ENCODE measurements at places on chromosomes 6 and 20. TPM values are rescaled to one million over a fixed set of nuclear protein-coding genes. Genes with fewer than 3 reads are reported as not detected.

- no peak for DNase-seq
Measured at GRCh38 chr6:137002505-137002904, 42.3 kb downstream of the IL20RA start.

DNA sequence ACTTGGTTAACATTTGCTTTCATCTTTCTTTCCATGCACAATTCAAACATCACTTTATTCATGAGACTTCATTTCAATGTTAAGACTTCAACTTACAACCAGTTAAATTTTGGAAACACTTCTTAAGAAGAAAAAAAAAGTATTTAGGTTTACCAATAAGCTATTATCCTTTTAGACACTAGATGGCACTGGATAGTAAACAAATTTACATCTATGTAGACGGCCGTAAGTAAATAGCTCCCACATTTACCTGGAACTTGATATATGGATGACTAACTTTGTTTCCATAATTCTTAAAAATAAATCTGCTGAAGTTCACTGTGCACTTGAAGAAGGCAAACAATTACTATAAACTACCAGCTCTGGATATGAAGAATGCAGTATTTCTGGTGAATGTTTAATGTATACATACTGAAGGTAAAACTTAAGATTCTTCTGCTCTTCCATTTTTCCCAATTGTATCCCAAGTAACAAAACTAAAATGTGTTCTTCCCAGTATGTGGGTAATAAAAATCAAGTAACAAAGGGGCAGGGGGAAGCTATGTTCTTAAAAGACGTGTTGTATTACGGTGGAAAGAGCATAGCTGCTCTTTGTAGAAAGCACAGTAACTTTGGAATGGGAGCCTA lies 130.6 kb upstream of the C6orf118 start:
- DNase-seq: peak; percentile 74

DNA sequence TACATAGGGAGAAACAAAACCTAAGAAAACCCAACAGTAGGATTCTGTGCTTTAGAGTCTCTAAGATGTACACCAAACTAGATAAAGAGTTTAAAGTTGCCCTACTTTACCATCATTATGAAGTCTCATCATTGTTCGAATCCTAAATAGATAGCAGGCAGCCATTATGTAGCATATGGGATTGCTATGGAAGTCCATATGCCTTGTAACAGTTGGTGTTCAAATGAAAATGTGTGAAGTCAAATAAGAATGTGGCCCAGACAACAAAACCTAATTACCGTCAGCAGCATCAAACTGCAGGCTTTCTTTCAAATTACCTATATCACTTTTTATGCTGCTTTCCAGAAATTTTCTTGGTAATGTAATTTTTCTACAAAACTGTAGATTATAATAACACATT lies 1380.1 kb downstream of the GRIK2 start:
- no peak for DNase-seq

DNA sequence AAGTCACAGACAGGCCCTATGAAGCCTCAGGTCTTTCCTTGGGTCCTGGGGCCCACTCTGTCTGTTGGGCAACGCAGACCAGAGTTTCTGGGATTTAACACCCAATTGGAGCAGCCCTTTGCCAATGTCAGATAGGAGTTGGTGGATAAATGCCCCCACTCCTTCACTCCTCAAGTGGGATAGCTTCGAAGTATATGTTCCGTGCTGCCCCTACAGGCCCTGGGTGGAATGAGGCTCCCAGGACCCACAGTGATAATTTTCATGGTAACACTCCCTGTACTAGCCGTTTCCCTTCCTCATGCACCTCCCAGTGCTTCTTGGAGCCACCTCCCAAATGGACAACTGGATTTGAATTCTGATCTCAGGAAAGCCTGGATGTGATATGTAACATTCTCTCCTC lies 145.4 kb downstream of the FOXA2 start:
- DNase-seq: no peak

- no peak for DNase-seq
Measured at GRCh38 chr6:140401761-140402160, 1027.3 kb upstream of the CITED2 start.

DNA sequence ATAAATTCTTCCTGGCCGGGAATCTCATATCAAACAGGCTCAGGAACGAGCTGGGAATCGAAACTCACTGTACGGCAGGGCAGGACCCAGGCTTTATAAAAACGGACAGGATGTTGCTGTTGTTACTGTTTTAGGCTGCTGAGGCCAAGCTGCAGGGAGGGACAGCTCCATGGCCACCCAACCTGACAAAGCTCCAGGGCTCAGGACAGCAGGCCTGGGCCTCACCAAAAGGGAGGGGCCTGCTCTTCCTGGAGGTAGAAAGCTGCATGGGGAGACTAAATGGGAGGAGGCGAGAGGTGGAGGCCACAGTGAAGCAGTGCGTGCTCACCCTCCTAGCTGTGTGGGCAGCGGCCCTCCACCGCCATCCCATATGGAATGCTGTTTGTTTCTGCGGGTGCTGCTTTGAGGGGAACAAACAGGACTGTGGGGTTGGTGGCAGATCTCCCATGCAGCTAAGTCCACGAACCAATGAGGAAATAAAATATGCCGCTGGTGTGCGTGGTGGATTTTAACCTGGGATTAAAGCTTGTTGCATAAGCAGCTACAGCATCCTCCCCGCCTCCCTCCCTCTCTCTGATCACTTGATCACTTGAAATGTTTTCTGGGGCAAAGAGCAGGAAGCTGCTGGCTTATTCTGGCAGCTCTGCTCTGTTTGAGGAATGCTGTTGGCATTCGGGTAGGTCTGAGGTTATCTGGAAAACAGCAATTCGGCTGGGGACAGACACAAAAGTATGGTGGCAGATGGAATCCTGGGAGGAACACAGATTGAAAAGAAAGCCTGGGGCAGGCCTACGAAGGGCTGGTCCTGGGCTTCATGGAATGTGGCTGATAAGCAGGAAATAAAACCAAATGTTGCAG lies 2.4 kb upstream of the ZMYND8 start:
- DNase-seq: peak; percentile 97

GRCh38 chr20:60365064-60365666 lies 406.9 kb downstream of the CDH26 start:
- DNase-seq: no peak

- DNase-seq: no peak
Measured at GRCh38 chr6:11219400-11219834, 13.1 kb downstream of the NEDD9 start.

DNA sequence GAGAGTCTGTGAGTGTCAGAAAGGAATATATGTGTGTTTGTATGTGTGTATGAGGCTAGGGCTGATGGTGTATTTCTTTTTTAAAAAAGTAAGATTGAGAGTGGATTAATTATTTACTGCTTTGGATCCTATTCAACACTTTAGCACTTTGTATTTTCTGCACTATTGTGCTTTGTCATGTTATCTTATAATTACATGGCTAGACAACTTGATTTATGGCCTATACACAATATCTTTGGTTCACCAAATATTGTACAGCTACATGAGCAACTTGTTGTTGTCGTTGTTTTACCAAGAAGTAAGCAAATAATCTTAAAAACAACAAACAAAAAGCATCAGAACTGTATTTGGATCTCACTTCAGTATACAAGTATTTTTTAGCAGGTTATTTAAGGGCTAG lies 84.6 kb upstream of the TBX18 start:
- DNase-seq: no peak

GRCh38 chr6:145214570-145214969 lies 520.8 kb downstream of the EPM2A start:
- peak; percentile 32 for DNase-seq

DNA sequence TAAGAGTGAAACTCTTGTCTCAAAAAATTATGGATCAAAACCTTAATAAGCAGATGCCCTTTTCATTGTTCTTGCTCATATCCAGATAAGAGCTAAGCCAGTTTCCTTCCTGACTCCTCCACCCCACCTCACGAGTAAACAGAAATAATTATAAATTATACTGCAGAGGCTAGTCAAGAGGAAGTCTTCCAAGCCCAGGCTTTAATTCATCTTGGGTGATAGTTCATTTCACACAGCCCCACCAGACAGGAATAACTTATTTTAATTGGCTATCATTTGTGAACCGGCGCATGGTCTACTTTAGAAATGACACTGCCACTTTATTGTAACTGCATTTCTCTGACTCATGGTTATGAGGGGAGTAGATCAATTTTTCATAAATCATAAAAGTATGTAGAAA lies 102.0 kb downstream of the BTBD3 start:
- DNase-seq: no peak

DNA sequence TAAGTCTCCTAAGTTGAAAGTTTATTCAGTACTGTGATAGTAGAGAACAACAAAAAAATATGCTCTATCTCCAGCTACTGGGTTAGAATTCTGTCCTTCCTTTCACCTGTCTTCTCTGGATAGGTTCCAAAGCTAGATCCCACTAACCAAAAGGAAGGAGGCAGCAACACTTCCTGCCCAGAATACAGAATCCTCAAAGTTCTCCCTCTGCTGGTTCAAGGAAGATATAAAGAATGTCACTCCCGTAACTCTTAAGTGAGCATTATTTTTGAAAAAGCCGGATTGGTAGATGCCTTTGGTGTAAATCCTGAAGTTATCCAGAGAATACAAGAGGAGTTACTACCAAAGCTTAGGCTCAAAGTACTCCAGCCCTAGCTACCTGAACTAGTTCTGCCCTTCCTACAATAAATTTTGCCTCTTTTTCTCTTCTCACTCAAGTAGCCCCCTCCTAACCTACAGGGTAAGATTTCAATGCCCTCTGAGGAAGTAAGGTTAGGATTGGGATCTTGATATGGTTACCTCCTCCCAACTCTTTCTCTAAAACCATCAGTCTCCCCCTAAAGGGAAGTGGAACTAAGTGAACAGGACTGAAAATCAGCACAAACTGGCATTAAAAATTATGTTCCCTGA lies 26.0 kb upstream of the CRIP3 start:
- peak; percentile 62 for DNase-seq

GRCh38 chr20:23826541-23827021 lies at the start of gene CST2:
Gene CST2 (minus strand): TSS chr20:23826729. CDS start chr20:23826660, 69 bp downstream.
- peak; percentile 20 for DNase-seq

DNA sequence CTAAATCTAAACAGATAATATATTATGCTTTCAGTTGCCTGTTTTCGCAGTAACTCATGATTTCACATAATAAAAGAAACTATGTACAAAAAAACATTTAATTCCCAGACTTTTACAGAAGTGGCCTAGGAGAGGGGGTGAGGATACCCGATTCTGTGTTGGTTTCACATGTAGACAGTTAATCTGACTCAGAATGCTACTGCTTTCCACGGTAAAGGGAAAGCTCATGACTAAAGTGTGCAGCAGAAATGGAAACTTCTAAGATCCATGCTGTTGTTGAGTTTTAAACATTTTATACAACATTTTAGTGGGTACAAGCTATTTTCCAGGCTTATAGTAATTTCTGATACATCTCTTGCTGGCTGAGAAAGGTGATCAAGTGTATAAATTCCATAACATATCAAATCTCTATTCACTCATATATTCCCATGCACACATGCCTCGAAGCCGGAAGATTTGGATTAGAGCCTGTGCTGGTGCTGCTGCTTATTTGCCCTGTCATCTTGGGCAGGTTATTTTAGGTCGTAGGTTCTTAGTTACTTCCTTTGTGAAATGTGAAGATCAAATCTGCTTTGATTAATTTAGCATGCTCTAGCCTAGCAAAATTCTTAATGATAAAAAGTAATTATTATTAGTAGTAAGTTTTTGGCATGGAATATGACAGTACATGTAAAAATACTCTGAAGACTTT lies 896.7 kb upstream of the MAP3K7 start:
- DNase-seq: no peak

GRCh38 chr6:43687437-43688347 lies at the start of gene MRPS18A:
Gene MRPS18A (minus strand): TSS chr6:43687791. CDS start chr6:43687779, 12 bp downstream.
- DNase-seq: peak; percentile 78

GRCh38 chr20:51536116-51537069 lies 6.1 kb downstream of the NFATC2 start:
- DNase-seq: no peak

DNA sequence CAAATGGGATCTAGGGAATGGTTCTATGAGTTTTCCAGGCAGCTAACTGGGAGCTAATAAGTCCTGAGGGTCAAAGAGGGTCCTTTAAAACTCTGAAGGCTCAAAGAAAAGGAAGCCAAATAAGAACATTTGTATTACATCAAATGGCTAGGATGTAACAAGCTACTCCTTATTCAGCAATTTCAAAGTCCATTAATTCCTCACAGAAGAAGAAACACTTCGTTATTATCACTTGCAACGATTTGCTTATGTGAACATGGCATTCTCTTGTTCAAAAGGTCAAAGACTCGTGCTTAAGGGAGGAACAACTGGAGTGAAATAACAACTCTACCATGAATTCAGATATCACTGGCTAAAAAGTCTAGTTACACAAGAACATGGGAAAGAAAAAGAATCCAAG lies 70.8 kb upstream of the FBXO30 start:
- DNase-seq: peak; percentile 22

- DNase-seq: no peak
Measured at GRCh38 chr6:100554228-100554627, 89.5 kb upstream of the SIM1 start.

GRCh38 chr6:166613027-166613426 lies 14.0 kb downstream of the RPS6KA2 start:
- DNase-seq: no peak

GRCh38 chr6:113317891-113318574 lies 539.1 kb upstream of the MARCKS start:
- DNase-seq: no peak

The TFAP2B gene
- total RNA-seq: not detected

The SEMG2 gene
- total RNA-seq: not detected

The PSORS1C2 gene
- not detected for total RNA-seq

The TBPL1 gene
- 6.4 TPM for total RNA-seq

The C20orf173 gene
- not detected for total RNA-seq

The TRIM26 gene
- 21.2 TPM for total RNA-seq

The CLDN20 gene
- not detected for total RNA-seq

The TRIM40 gene
- not detected for total RNA-seq

Measured in fibroblast of villous mesenchyme (primary cell).